ENCODE measurements at places on chromosomes 13 and 19.

DNA sequence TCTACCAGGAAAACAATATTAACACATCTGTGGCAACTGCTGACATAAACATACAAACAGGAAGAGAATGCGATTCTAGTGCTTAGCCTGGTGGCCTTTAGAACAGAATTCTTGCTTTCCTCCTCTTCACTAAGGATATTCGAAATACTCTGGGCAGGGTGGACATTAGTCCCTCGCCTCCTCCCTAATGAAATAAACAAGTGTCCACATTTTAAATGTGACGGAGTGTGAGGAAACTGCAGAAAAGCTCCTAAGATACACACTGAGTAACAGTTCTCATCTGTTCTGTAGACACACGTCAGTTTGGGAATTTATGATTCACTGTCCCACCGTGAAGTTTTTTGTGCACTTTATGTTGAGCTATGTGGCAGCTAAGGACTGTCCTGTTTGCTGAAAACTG lies 639 bp downstream of the STARD13 start:
- no peak for DNase-seq

DNA sequence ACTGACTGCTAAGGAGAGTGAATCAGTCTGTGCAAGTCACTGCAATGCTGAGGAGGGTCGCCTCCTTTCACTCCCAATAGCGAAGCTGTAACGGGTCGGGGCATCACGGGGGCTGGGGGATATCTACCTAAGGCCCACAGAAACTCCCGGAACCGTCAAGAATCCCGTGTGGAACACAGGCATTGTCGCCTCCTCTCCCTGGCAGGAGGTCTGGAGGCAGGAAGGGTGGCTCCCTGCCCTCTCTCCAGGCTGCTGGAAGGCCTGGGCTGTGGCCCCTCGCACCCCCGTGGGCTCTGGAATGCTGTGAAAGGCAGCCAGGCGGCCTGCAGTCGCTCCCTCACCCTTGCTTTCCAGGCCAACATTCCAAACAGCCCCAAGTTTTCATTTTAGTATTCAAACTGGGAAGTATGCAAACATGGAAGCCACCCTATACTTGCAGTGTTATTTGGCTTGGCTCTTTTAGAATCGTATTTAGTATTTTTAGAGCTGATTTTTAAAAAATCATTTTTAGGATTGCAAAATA lies 109.4 kb downstream of the CRYL1 start:
- DNase-seq: no peak

GRCh38 chr13:65103351-65103750 lies 2126.8 kb downstream of the PCDH9 start:
- no peak for DNase-seq

- no peak for DNase-seq
These were observed 494.6 kb downstream of the RFC3 start for GRCh38 chr13:34312578-34312977.

DNA sequence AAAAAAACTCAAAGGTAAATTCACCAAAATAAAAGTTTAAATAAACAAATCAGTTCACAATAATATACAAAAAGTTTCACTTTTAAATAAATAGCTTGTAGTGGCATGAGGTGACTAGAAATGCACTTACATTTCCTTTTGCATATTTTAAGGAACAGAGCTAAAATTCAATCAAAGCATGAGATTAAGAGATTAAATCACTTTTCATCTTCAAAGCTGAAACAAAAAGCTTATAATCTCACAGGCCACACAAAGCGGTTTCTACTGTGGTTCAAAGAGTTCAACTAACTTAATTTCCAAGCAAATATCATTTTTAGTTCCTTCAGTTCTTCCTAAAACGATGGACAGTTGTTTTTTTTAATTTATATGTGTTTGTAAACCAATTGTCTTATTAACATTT lies 38.9 kb downstream of the TSC22D1 start:
- DNase-seq: no peak

DNA sequence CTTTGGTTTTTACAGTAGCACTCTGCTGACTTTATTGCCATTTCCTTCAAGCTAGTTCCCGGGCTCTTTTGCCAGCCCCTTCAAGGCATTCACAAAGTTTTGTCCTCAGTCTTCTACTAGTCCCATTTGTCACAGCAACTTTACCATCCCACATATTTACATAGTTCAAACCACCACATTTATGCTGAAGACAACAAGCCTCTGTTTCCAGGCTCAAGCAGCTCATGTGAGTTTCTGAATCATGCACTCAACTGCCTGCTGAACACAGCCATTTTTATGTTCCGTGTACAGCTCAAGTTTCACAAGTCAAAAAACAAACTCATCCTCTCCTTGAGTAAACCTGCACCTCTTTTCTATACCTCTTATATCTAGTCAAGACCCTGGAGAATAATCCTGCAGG lies 977.0 kb upstream of the SLC10A2 start:
- DNase-seq: peak; percentile 53

DNA sequence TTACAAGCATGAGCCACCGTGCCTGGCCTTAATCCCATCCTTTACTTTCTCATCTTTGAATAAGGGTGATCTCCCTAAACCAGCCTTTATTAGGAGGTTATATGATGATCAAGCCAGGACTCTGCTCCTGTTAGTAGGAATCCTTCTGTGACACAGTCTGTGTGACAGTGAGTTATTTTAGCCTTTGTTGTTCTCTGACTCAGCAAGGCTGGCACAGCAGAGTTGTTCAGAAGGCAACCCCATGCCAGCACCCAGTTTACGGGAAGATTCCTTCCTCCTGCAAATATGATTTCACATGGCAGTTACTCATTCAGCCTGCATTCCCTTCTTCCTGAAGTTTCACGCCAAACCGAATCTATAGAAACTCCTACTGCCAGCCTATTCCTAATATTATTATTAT lies 10.5 kb upstream of the MIER2 start:
- DNase-seq: no peak

DNA sequence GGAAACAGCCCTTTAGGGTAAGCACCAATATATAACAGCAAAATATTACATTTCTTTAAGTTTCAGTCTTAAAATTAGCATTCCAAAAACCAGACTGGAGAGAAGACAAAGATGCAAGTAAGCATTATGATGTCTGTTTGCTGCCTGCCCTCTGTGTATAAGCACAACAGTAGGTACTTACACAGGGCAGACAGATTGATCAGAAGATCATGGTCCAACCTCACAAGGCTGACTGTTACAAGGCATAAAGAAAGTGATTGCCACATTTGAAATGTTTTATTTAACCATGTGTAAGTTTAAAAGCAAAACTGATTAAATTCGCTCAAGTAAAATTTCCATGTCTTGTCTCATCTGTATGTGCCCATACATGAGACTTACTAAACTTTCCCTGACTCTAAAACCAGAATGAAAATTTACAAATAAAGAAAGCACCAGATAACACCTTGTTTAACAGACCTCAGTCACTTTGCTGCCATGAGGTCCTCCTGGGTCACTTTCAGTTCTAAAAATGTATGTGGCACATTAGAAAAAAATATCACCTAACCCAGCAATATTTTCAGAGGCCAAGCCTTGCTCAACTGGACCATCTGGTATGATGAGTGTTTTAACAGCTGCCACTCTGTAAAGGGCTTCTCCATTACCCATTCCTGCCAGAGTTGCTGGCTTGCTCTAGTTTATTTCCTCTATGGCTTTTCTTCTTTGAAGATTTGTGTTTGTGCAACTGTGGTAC lies 297.0 kb downstream of the RBM26 start:
- DNase-seq: no peak

DNA sequence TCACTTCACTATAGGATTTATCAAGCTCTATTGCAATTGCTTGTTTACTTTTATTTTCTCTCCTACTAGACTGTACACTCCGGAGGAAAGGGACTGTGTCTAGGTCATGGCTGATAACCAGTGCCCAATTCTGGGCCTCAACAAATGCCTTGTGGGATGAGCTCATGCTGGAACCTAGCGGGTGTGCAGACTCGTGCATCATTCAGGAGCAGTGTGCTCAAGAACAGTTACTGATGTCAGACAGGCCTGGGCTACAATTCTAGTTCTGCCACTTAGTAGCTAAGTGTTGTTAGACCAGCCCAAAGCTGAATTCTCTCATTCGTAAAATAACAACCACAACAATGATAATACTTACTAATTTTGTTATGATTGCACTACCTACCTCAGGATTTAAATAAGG lies 95.4 kb downstream of the CYSLTR2 start:
- DNase-seq: peak; percentile 41

- no peak for DNase-seq
These were observed 5.2 kb upstream of the MLNR start for GRCh38 chr13:49214917-49215376.

DNA sequence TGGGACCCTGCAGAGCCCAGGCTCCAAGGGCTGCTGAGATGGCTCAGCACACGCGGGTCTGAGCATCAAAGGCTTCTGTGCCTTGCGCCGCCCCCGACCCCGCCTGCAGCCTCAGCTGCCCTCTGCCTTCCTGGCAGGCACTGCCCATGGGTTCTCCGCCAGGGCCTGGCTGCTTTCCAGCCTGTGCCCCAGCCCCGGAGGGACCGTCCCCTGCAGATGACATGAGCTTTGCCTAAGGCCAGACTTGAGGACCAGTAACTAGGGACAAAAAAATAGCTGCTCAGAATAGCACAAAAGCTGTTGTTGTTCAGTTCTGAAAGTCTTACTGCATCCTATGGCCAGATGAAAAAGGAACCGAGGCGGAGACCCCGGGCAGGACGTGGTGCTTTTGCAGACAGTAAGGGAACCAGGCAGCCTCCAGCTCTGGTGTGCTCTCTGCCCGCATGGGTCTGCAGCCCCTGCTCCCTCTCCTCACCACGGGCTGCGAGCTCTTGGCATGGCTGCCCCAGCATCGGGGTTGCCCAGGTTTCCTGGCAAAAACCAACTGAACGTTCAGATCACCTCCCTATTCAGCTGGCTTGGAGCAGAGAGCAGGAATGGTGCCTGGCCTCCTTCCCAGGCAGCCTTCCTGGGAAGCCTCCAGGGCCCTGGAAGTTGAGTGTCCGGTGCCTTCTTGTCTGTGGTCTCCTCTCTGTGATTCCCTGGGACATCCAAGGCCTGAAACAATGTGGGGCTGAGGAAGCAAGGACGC lies 12.5 kb upstream of the CFAP97D2 start:
- no peak for DNase-seq

DNA sequence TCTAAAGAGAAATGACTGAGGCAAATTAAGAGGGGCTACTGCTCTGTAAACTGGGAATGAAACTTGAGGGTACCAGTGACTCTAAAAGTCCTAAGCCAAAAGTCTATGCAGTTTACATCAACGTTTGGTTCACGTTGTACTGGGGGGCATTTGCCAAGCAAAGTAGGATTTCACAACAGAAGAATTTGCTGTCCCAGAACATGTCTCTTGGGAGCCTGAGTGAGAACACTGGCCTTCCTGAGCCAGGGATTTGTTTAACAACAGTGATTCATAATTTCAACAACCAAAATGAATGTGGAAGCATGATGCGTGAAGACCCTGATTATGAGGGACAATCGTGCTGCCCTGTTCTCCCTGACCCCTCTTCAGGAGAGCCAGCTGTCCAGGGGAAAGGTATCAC lies 178.0 kb downstream of the OXGR1 start:
- DNase-seq: no peak

DNA sequence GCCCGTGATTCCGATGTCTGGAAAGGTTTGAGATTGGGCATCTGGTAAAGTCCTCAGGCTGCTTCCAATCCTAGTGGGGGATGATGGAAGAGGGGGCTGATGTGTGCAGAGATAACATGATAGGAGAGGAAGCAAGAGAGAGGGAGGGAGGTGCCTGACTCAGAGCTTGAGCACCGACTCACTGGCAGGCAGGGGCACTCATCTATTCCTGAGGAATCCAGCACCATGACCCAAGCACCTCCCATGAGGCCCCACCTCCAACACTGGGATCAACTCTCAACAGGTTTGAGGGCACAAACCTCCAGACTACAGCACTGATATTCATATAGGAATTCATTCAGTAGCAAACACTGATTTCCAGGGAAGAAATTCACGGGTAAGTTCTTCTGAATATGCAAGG lies 5.6 kb upstream of the SIGLEC9 start:
- no peak for DNase-seq

- DNase-seq: peak; percentile 78
These were observed 4.6 kb upstream of the EPS8L1 start for GRCh38 chr19:55071129-55071502.

DNA sequence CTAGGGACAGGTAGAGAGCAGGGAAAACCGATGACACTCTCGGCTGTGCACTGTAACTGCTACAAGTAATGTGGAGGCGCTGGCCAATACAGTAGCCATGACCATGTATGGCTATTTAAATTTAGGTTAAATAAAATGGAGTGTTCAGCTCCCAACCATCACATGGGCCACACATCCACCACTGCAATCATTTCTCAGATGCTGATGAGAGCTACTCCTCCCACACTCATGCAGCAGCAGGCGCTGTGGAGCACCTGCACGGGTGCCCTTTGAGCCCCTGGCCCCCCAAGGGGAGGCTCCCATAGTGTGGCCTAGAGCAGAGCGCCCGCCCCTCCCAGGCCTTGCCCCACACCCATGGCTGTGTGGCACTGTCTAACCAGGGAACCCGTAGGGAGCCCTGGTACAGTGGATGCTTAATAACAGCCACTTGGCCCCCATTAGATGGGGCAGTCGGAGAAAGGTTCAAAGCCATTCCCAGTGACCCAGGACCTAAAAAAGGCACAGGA lies 6.0 kb downstream of the ACP4 start:
- no peak for DNase-seq

DNA sequence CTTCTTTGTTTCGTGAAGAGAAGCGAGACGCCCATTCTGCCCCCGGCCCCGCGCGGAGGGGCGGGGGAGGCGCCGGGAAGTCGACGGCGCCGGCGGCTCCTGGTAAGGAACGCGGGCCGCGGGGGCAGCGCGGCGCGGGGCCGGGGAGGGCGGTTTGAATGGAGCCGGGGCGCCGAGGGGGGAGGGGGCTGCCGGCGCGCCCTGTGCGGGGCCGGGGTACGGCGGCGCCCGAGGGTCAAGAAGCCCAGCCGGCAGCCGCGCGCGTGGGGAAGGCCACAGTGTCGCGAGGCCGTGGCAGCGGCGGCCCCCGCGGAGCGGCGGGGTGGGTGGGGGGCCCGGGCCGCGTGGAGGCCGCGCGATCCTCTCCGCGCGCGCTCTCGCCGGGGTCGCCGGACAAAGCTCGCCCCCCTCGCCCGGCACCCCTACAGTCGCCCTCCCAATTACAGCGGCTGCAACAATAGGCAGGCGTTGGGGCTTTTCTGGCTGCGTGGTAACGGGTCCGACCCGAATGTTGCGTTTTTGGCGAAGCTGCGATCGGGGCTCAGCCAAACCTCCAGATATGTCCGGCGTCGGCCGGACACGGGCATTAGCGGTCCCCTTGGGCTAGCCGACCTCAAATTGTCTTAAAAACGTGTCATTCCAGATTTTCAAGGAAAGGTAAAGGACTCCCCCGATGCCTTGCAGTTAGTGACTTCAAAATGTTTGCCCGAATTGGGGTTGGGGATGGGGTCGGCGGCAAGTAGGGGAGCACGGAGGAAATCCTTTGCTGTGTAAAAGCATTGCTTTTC lies 437 bp downstream of the SMARCA4 start:
- no peak for DNase-seq

- no peak for DNase-seq
These were observed 1209.7 kb upstream of the PCDH20 start for GRCh38 chr13:62625214-62625881.
